ENCODE measurements at places on chromosomes 13 and 19.

GRCh38 chr13:23741879-23742510, 147.2 kb downstream of the MIPEP start:
- no peak for DNase-seq

GRCh38 chr13:104086759-104087158, 1020.5 kb upstream of the SLC10A2 start:
- DNase-seq = no peak

DNA sequence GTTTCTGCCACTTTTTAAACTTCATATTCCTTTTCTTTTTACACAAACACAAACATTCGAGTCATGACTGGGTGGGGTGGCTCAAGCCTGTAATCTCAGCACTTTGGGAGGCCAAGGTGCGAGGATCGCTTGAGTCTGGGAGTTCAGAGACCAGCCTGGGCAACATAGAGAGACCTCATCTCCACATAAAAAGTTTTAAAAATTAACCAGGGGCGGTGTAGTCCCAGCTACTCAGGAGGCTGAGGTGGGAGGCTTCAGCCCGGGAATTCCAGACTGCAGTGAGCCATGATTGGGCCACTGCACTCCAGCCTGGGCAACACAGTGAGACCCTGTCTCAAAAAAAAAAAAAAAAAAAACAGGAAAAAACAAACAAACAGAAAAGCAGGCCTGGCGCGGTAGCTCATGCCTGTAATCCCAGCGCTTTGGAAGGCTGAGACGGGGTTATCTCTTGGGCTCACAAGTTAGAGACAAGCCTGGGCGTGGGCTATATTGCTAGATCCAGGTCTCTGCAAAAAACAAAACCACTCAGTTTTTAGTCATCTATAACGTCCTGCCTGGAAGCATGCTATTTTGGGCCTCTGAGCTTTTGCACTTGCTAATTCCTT, 583 bp upstream of the BAX start:
- no peak for DNase-seq

DNA sequence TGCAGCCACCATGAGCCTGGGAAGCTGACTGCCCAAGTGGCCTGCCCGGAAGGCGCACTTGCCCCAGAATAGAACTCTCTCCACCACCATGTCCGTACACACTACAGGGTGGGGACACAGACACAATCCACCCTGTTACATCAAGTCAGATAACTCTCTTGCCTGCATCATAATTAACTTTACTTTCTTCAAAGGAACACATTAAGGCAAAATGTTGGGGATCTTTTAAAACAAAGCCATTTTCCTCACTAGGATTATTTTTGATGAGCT, 23.3 kb upstream of the VSTM2B start:
- DNase-seq = no peak

GRCh38 chr19:33368074-33368864, 5.2 kb upstream of the CEBPG start:
- DNase-seq = no peak
